ENCODE measurements at places on chromosomes 12 and 14.

DNA sequence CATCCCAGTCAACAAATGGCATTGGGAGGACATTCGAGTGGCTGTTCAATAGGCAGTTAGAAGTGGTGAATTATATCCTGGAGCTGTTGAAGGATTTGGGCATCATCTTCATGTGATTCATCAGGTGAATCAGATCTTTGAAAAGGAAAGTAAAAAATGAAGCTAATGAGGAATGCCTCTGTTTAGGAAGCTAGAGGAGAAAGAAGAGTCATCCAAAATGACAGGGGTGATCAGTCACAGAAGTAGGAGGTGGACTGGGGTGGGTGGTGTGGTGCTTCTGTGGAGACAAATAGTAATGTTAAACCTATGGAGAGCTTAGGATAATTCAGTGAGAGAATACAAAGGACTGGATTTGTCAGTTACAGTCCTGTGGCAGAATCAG lies 32.7 kb downstream of the DIP2B start:
- no peak for DNase-seq

GRCh38 chr12:119301379-119301778 lies 33.1 kb upstream of the CCDC60 start:
- DNase-seq, result no peak

DNA sequence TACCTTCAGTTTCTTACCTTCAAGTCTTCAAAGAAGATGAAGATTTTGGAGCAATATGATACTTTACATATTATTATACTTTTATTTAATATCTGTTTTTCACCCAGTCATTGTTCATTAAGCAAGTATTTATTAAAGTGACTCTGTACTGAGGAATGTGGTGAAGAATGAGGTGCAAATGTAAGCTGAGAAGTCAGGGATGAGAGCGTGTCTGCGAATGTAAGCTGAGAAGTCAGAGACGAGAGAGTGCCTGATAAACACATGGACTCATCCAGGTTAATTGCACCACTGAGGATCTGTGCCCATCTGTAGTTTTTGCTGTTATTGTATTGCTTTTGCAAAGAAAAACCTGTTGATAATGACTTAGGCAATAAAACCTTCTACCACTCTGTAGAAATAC lies 211.9 kb upstream of the FAR2 start:
- DNase-seq, result no peak

DNA sequence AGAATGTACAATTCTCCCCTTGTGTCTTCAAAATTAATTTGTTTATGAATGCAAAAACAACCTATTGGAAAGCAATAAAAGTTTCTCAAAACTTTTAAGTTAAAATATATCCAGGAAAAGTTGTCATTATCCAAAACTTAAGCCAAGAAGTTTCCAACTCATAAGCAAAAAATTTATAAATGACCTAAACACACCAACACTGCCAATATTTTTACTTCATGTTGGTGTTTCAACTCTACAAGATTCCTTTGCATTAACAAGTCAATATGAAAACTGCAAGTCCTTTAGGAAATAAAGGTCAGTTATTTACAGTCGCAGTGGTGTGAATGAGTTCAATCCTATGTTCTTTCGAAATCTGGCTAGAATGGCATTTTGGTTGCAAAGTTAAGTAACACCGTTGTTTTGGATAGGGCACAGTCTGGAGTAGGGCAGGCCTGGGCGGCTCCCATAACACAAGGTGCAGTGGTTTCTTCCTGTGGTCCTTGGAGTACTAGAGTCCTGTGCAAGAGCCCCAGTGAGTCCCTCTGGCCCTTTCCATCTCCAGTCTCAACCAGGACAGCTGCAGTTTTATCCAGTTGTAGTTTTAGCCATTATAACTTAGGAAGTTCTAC lies 151.4 kb downstream of the MED13L start:
- DNase-seq, result no peak

- no peak for DNase-seq
Measured at GRCh38 chr12:113468365-113469223, 3.1 kb downstream of the LHX5 start.

All from stimulated activated CD8-positive, alpha-beta memory T cell treated with anti-CD3 and anti-CD28 coated beads, Interleukin-7, amount 100 ng/mL, for 4 hours (primary cell).